ENCODE measurements at places on chromosomes 1 and 21. TPM values are rescaled to one million over a fixed set of nuclear protein-coding genes. Genes with fewer than 3 reads are reported as not detected.

The NBPF3 gene
- total RNA-seq = 4.3 TPM

The LCE1D gene
- total RNA-seq = not detected

DNA sequence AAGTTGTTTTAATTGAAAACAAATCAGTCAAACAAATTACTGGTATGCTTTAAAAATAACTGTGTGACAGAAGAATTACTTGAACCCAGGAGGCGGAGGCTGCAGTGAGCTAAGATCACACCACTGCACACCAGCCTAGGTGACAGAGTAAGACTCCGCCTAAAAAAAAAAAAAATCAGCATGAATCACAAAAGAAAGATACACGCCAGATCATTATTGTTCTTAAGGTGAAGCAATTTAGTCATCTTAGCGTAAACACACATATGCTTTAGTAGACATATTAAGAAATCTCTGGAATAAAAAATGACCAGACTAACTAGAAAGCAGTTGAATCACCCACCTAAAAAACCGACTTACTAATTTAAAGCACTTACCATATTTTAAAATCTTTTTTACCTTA lies 20.2 kb downstream of the RERE start:
- no peak for DNase-seq

DNA sequence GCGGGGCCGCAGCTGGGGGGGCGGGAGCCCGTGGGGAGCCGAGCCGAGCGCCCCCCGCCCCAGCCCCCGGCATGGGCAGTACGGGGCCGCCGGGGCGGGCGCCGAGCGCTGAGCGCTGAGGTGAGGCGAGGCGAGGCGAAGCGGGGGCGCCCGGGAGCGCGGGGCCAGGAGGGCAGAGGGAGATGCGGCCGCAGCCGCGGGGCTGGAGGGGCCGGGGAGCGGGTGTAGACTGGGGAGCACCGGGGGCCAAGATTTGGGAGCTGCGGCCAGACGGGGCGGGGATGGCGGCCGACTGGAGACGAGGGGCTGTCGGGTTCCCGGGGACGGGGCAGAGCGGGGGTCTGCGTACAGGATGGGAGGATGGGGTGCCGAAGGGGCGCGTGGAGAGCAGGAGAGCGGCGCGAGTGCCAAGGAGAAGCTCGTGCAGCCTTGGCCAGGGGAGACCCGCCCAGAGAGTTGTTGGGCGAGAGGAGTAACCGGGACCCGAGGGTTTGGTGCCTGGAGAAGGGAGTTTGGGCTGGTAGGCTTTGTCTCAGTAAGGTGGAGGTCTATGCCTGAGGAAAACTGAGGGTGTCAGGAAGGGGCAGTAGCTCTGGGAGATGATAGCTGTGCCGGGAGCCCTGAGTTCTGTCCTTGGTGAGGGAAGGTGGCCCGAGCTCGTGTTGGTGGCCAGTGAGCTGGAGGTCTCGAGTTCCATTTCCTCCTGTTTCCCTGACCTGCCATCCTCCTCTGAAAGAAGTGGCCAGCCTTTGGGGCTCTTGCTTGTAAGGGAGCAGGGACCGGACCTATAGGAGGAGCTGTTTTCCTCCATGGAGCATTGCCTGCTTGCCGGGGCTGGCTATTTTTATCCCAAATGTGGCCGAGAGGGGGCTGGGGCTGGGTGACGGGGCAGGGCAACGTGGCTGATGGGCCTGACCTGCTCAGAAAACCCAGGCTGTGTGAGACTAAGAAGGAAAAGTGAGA lies 539 bp downstream of the ATP8B2 start:
- DNase-seq = no peak

The CPLANE2 gene
- 3.2 TPM for total RNA-seq

- DNase-seq = no peak
Measured at GRCh38 chr1:209154912-209155311, 428.6 kb upstream of the CAMK1G start.

The FCRLB gene
- not detected for total RNA-seq

DNA sequence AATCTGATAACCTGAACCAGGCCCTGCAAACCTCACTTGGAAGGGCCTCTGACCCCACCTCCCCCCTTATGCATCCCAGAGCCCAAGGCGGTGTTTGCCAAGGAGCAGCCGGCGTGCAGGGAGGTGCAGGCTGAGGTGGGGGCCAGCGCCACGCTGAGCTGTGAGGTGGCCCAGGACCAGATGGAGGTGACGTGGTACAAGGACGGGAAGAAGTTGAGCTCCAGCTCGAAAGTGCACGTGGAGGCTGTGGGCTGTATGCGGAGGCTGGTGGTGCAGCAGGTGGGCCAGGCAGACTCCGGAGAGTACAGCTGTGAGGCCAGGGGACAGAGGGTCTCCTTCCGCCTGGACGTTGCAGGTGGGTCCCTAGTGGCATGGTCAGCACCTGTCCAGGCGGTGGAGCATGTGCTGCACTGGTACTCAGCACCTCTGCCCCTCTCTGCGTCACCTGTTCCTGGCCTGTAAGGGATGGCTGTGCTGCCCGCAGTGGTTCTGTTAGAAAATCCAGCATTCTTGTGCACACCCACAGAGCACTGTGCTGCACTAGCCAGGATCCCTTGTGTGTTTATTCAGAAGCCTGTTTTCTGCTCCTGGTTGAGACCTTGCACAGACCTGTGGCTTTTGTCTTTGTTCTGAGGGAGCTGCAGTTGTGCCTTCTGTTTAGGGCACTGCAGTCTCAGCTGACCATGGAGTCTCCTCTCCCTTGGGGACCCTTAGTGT lies 11.6 kb downstream of the OBSCN start:
- no peak for DNase-seq

DNA sequence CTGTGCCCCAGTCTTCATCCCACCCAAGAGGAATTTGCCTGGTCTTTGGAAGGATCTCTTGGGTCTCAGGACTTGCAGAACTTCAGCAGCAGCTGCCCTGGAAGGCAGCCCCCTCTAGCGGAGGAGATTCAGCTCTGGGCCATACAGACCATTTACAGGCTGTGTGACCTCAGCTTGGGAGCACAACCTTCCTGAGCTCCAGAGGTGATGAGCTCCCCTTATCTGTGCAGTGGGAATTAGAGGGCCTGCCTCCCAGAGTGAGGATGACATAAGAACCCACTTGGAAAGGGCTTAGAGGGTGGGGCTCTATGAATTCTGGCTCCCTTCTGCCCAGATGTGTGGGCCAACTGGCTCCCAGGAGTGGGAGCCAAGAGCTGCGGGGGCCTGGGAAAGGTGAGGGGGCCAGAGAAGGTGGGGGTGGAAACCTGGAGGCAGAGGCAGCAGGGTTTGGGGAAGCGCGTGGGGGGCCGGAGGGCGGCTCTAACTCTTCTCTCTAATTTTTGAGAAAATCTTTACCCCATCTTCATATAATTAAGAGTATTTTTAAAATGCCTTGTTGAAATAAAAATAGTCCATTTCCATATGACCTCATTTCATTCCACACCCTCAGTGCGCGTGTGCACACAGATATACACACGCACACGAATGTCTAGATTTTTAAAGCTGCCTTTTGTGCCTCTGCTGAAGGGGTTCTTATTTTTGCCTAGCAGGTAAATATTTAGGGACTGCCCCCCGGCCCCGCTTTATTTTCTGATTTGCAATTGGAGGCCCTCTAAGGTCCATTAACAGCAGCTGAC lies 21.5 kb downstream of the EPHB2 start:
- DNase-seq = no peak

- DNase-seq = no peak
Measured at GRCh38 chr1:221076391-221076811, 197.2 kb downstream of the HLX start.

The CLDN8 gene
- not detected for total RNA-seq

DNA sequence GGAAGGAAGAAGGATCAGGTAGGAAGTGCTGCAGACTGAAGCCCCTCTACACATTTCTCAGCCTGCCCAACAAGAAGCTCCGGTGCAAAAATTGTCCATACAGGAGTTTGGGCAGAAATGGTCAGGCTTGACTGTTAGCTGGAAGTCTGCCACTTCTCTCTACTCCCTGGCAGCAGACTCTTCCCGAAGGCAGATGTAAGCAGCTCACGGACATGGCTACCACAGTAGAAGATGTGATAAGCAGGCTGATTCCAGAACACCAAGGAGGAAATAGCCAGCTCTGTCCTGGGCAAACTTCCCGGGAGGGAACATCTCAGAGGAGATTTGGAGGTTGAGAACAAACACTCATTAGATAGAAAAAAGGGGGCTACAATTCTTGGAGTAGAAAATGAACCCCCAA lies 52.6 kb downstream of the TRABD2B start:
- no peak for DNase-seq

DNA sequence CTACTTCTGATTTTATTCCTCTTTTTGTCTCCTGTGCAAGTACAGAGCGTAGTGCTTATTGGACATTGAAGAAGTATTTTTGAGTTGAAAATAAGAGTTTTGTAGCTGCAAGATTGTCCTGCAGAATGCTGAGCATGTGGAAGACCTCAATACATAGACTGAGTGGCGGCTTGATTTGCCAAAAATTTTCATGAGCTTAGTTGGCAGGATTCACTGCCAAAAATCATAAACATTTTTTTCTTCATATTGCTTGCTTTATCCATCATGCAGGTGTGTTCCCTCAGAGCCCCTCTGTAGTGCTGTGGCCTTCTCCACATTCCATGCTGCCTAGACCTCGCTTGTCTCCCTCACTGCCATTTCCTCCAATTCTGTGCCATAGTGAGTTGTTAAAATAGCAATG lies 100.1 kb downstream of the DUSP10 start:
- no peak for DNase-seq

- no peak for DNase-seq
Measured at GRCh38 chr1:6467224-6467623, 1.3 kb upstream of the TNFRSF25 start.

GRCh38 chr1:29901624-29902325 lies 665.5 kb downstream of the PTPRU start:
- DNase-seq = no peak

DNA sequence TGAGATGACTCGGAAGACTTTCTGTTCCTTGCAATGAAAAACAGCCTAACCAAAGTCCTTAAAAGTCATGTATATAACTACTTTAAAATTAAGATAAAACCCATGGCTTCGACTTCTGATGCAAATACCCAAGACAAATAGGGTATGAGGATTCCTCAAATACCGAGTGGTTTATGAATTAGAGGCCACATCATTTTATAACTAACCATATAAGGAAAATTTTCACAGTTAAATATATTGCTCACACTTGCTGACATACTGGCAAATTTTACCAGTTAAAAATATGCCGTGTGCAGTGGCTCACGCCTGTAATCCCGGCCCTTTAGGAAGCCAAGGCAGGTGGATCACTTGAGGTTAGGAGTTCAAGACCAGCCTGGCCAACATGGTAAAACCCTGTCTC lies 5.4 kb downstream of the RERE start:
- DNase-seq = no peak

DNA sequence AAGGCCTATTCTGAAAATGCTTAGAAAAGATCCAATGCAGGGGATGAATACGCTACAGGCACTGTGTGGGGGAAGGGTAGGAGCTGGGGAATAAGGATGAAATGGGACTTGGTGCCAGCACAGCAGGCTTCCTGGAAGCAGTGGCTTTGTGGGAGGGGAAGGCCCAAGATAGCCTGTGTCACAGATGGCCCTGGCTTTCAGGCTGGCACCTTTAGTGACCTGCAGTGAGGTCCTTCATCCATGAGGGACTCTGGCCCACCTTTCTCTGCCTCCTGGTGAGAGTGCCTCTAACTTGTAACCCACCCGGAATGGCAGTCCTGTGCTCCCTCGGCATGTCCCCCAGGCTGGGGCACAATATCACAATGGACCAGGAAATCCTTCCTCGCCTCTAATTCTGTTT lies 919 bp downstream of the CHI3L1 start:
- no peak for DNase-seq

DNA sequence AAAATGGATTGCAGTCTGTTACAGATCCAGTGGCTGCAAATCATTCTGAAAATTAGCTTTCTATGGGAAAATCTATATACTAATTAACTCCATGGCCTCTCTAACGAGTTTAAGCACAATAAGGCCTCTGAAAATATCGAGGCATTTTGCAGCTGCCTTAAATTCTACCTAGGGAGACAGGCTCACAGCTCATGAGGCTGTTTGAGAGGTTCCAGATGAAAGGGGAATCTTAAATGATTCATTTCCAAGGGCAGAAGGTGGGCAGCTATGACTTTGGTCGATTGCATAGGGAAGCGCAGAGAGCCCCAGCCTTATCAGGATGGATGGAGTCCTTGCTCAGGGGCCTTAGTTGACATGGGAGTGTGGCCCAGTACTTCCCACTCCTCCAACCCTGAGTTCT lies 216.8 kb upstream of the POU3F1 start:
- no peak for DNase-seq

The GBP5 gene
- total RNA-seq = 34.3 TPM

GRCh38 chr1:21865943-21866706 lies 54.1 kb downstream of the LDLRAD2 start:
- DNase-seq = no peak

- no peak for DNase-seq
Measured at GRCh38 chr1:178986204-178986603, 39.5 kb upstream of the FAM20B start.

The FAM177B gene
- total RNA-seq = not detected

DNA sequence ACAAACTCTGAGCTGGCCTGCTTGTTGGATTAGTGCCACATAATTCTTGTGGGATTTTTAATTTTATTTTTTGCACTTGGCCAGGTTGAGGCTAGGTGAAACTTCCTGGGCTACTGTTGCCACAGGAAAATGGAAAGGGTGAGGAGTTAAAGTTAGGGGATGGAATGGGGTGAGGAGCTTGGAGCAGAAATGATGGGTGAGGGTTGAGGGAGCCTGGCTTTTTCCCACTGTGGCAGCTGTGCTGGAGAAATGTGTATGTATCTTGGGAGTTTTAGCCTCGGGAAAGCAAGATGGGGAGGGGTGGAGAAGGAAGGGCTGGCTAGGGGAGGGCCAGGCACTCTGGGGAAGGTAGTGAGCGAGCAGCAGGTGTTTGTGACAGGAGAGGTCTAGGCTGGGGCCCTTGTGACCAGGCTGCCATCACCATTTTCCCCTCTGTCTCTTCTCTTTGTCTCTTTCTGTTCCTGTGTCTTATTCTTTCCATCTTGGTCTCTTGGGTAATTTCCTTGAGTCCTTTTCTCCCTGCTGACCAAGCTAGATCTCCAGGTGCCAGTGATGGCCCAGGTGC lies 2.0 kb downstream of the ZNF687 start:
- DNase-seq = no peak

- DNase-seq = no peak
Measured at GRCh38 chr1:199956005-199956404, 71.5 kb upstream of the NR5A2 start.

GRCh38 chr1:214565310-214565709 lies 13.9 kb upstream of the PTPN14 start:
- DNase-seq = no peak

GRCh38 chr1:2209400-2210083 lies 15.0 kb upstream of the FAAP20 start:
- no peak for DNase-seq

DNA sequence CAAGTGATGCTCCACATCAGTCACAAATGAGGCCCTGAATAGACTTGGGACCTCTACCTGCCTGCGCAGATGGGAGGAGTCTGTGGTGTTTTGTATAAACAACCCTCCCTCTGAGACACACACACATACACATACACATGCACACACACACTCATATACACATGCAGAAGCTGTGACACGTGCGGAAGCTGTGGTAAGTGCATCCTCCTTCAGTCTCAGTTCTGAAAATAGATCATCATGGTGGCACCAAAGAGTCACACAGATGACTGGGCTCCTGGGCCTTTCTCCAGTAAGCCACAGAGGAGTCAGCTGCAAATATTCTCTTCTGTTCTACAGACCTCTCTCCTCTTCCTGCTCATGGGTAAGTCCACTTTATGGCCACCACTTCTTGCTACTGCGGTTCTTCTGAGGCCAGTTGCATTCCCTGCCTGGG lies at the start of gene LY9:
Gene LY9, plus strand, starts transcription at position 224 of the 433 bp plus-strand sequence. Its CDS starts 14 bp downstream, at position 238.
- peak; percentile 79 for DNase-seq

GRCh38 chr1:205578780-205579571 lies 52.8 kb downstream of the ELK4 start:
- DNase-seq = no peak

The LGR6 gene
- total RNA-seq = not detected

GRCh38 chr1:89286549-89287180 lies 14.0 kb upstream of the GBP5 start:
- DNase-seq = no peak

The LCE2B gene
- total RNA-seq = not detected

All from activated T-helper 2 cell treated with anti-CD3 and anti-CD28 coated beads, Interferon-gamma antibody, Interleukin-2, Interleukin-4, amounts not matched to agents 10 μg/mL and 5 μg/mL and 100 μg/mL, durations not matched to agents 14 hours and 24 hours and 36 hours (primary cell).